ENCODE measurements at places on chromosomes 2 and 18. TPM values are rescaled to one million over a fixed set of nuclear protein-coding genes. Genes with fewer than 3 reads are reported as not detected.
A peak's percentile ranks its signal among the peaks of the same experiment; 100 is the strongest.

Gene DLGAP1
- 1.1 TPM for total RNA-seq

Gene HNMT
- total RNA-seq, result 41.1 TPM

Gene ANKRD30B
- not detected for total RNA-seq

DNA sequence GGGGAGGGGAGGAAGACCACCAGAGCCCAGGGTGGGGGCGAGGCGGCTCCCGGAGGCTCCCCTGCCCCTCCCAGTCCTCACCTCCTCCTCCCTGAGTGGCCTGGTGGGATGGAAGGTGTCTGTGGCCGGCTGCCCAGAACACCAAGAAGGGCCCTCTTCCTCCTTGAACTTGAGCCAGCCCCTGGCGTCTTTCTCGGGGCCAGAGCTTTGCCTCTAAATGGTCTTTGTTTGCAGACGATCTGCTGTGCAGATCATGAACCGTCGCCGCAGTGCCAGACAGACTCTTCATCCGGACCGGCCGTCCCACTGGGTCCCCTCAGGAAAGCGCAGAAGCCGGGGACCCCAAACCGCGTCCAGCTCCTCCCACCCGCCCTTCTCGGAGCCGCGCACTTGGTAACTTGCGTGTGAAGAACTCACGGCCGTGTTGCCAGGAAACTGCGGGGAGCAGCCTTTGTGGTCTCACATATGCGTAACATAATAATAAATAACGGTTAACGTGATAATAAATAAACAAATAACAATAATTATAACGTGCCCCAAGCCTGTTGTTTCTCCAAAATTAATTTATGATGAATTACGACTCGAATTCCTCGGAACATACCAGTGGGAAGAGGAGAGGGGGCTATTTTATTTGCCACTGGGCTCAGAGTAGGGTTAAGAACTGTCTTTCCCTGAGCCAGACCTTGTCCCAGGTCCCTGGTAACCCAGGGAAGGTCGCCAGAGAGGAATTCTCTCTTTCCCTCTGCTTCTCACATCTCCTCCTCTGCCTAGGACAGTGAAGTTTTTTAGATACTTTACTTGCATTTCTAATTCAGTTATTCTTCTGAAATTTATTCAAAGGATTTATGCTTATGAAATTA lies 41.0 kb downstream of the PTGR3 start:
- no peaks in the 10 kb centered on the region for H3K36me3 ChIP-seq
- peak; percentile 94 for DNase-seq
- no peaks in the 10 kb centered on the region for H3K4me1 ChIP-seq
- peak overlapping the region; percentile 49 for H3K4me3 ChIP-seq
- peak overlapping the region; percentile 77 for H3K27ac ChIP-seq

DNA sequence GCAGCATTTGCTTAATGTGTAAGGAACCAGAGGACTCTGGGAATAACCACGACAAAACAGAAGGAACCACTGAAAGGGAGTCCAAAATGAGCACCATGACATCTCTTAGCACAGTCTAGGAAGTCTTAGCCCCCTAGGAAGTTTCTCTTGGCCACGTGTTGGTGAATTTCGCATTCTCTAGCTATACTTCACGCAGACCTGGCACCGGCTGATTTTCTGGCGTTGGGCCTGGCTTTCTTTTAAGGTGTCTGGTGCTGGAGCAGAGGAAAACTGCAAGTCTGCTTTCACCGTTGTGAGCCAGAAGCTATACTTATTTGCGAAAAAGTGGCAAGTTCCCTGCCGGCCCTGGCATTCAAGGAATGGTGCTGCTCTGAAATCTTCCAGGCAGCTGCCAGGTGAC lies 156.9 kb downstream of the COL4A4 start:
- DNase-seq, result no peak
- no peaks in the 10 kb centered on the region for H3K27me3 ChIP-seq
- no peak overlapping the region for H3K27ac ChIP-seq
- H3K36me3 ChIP-seq, result no peaks in the 10 kb centered on the region
- H3K4me1 ChIP-seq, result no peaks in the 10 kb centered on the region

GRCh38 chr2:197516393-197516761 lies 511 bp downstream of the MOB4 start:
- no peaks in the 10 kb centered on the region for H3K27me3 ChIP-seq
- peak; percentile 72 for DNase-seq
- H3K4me1 ChIP-seq, result peaks cover 24% of the 10 kb centered on the region
- peak overlapping the region; percentile 90 for H3K4me3 ChIP-seq

- no peaks in the 10 kb centered on the region for H3K36me3 ChIP-seq
- no peak overlapping the region for H3K27ac ChIP-seq
- H3K4me3 ChIP-seq, result no peak overlapping the region
- no peaks in the 10 kb centered on the region for H3K4me1 ChIP-seq
- no peaks in the 10 kb centered on the region for H3K27me3 ChIP-seq
- no peak for DNase-seq
Measured at GRCh38 chr2:44120428-44120827, 48.2 kb upstream of the PPM1B start.

GRCh38 chr18:10318691-10318970 lies 135.8 kb upstream of the APCDD1 start:
- H3K27ac ChIP-seq, result no peak overlapping the region
- no peak for DNase-seq
- no peaks in the 10 kb centered on the region for H3K4me1 ChIP-seq
- H3K4me3 ChIP-seq, result no peak overlapping the region
- no peaks in the 10 kb centered on the region for H3K36me3 ChIP-seq

DNA sequence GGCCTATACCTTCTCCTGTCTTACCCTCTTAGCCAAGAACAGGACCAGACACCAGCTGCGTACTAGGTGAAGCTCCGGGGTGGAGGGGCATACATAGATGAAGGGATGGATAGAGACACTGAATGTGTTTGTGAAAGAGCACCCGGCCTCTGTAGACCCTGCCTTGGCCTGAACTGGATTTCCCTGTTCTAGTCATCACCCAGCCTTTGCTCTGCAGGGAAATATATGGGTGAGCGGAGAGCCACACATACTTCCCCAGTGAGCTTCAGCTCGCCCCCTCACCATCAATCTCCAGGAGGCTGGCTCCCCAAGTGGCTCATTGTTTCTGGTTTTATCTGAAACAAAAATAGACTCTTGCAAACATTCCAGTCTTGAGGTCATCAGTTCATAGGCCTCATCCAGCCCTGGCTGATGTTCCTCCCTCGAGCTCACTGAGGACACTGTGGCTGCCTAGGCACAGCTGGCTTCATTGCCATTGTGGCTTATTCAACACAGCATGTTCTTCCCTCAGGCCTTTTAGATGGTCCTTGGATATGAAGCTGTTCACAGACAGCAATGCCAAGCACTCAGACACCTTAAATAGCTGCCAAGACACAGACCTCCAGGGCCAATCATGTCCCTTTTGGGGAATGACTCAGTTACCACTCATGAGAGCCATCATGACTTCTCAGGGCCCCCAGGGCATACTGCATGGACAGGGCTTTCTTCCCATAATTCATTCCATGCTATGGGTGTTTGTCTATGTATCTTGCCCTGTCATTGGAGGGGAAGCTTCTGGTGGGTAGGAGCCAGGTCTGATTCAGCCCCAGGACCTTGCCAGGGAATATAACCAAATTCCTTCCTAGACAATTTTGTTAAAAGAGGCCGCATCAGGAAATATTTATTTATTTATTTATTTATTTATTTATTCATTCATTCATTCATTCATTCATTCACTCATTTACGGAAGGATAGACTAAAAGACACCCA lies 82.4 kb downstream of the TTC32 start:
- no peaks in the 10 kb centered on the region for H3K36me3 ChIP-seq
- no peak for DNase-seq
- no peak overlapping the region for H3K27ac ChIP-seq
- no peak overlapping the region for H3K4me3 ChIP-seq
- H3K4me1 ChIP-seq, result peaks cover 4% of the 10 kb centered on the region

DNA sequence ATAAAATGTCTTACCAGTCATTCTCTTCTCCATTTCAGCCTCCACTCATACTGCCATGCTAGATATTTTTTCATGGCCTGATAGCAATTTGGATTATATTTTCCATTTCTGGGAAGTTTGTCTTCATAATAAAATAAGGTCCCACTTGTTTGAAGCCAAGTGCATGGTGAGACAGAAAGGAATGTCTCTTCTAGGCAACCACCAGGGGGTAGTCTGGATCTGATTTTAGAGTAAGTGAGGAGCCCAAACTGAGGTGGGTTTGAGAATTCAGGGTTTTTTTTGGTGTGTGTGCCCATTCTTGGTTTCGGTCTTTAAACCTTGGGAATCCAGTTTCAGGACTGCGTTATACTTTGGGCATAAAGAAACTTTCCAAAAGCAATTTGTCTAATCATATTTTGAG lies 315.5 kb downstream of the RPRM start:
- DNase-seq, result no peak
- H3K36me3 ChIP-seq, result no peaks in the 10 kb centered on the region
- H3K27ac ChIP-seq, result no peak overlapping the region

DNA sequence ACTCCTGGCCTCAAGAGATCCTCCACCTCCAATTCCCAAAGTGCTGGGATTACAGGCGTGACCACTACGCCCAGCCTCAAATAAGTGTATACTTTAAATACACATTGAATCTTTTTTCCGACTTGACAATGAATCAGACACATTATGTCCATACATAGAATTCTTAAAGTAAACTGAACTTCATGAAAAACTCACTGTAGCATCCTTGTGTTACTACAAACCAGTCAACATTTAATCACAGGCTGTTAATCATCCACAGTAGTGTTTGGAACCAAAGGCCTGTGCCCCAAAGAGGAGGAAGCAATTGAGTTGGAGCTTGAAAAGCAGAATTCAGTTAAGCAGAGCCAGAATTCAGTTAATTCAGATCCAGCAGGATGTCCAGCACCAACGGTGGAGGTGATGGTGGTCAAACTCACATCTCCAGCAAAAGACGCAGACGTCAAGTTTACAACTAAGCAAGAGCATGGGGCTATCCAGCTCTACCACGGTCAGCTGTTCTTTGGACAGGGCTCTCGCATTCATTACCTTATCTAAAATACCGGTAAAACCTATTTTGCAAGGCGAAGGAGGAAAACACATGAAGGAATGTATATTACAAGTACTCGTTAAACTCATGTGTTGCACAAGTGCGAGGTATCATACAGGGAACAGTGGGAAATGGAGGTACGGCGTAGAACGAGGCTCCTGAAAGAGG lies 1.2 kb downstream of the SLC39A6 start:
- peaks cover 14% of the 10 kb centered on the region for H3K36me3 ChIP-seq
- peaks cover 6% of the 10 kb centered on the region for H3K4me1 ChIP-seq
- DNase-seq, result no peak
- H3K4me3 ChIP-seq, result peak overlapping the region; percentile 71
- H3K27ac ChIP-seq, result peak overlapping the region; percentile 96

- H3K27me3 ChIP-seq, result peaks cover 9% of the 10 kb centered on the region
- H3K4me3 ChIP-seq, result peak overlapping the region; percentile 53
- peaks cover 71% of the 10 kb centered on the region for H3K4me1 ChIP-seq
- no peak for DNase-seq
- peak overlapping the region; percentile 96 for H3K27ac ChIP-seq
- no peaks in the 10 kb centered on the region for H3K36me3 ChIP-seq
Measured at GRCh38 chr2:219434468-219434717, 250 bp upstream of the SPEG start.

GRCh38 chr2:240525802-240526201 lies 32.0 kb downstream of the ANKMY1 start:
- DNase-seq, result no peak
- no peak overlapping the region for H3K4me3 ChIP-seq
- no peak overlapping the region for H3K27ac ChIP-seq

Measured in sigmoid colon (tissue), 7 donors.